ENCODE measurements at places on chromosomes 12 and 14. TPM values are rescaled to one million over a fixed set of nuclear protein-coding genes. Genes with fewer than 3 reads are reported as not detected.

DNA sequence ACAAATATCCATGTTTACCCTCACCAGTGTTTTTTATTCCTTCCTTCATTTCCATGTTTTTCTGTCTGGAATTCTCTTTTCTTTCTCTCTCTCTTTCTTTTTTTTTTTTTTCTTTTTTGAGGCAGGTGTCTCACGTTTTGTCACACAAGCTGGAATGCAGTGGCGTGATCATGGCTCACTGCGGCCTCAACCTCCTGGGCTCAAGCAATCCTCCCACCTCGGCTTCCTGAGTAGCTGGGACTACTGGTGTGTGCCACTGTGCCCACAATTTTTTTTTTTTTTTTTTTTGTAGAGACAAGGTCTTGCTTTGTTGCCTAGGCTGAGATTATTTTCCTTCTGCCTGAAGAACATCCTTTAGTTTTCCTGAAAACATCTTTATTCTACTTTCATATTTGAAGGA lies 15.0 kb upstream of the AMIGO2 start:
- H3K4me3 ChIP-seq, result no peak overlapping the region
- DNase-seq, result no peak
- no peak overlapping the region for H3K27ac ChIP-seq

DNA sequence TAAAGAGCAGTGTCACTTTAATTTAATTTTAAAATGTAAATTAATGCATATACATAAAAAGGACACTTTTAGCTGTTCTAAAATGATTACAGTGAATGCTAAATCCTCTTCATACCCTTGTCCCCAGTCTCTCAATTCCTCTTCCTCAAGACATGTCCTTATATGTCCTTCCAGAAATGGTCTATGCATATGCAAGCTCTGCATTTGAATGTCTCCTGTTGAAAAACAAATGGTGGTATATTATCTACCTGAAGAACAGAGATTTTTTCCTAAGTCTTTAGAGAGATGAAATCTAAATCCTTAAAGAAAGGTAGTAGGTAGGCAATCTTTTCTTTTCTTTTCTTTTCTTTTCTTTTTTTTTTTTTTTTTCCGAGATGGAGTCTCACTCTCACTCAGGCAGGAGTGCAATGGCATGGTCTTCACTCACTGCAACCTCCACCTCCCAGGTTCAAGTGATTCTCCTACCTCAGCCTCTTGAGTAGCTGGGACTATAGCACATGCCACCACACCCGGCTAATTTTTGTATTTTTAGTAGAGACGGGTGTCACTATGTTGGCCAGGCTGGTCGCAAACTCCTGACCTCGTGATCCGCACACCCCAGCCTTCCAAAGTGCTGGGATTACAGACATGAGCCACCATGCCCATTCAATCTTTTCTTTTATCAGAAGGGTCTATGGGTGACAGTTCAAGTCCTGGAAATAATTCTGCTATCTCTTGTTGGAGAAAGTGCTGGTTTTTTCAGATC lies 180.5 kb downstream of the PRKCH start:
- H3K27ac ChIP-seq, result peak overlapping the region; percentile 55
- H3K36me3 ChIP-seq, result peaks cover 14% of the 10 kb centered on the region
- DNase-seq, result no peak
- H3K4me3 ChIP-seq, result no peak overlapping the region

DNA sequence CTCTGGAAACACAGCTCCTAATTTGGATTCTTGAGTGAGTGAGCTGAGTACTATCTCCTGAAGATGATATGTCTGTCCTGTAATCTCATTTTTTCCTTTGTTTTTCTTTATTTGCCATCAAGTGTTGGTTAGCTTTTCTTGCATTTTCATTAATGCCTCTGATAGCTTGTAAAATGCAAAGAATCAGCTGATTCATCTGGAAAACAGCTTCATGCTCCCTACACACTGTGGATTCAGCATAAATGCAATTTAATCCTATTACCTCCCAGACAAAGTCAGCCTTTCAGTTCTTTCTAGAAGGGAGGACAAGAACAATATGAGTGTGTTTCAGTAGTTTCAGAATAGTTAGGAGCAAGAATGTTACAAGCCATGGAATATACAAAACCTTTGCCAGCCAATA lies 79.4 kb downstream of the DACT1 start:
- H3K27me3 ChIP-seq, result no peaks in the 10 kb centered on the region
- no peaks in the 10 kb centered on the region for H3K4me1 ChIP-seq
- H3K4me3 ChIP-seq, result no peak overlapping the region
- no peak for DNase-seq
- no peaks in the 10 kb centered on the region for H3K36me3 ChIP-seq
- no peak overlapping the region for H3K27ac ChIP-seq

ANG gene
- 1.3 TPM for total RNA-seq
